ENCODE measurements at places on chromosomes 5 and 9.
A peak's percentile ranks its signal among the peaks of the same experiment; 100 is the strongest.

DNA sequence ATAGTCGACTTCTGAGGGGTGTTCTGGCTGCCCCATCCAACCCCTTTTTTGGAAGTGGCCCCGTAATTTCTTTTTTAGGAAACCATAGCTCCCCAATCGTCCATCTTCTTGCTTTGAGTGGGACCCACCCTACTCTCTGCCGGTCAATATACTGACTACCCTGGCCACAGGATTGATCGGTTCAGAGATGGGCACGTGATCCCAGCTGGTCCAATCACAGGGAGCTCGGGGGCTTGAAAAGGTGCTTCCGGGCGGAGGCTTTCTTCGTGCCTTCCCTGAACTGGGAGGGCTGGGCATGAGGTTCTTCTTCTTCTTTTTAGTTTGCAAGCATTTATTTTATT is 78.7 kb upstream of the SH3PXD2B start:
- DNase-seq: peak; percentile 18

GRCh38 chr9:110049699-110050450 is 158.1 kb downstream of the C9orf152 start:
- DNase-seq: no peak

DNA sequence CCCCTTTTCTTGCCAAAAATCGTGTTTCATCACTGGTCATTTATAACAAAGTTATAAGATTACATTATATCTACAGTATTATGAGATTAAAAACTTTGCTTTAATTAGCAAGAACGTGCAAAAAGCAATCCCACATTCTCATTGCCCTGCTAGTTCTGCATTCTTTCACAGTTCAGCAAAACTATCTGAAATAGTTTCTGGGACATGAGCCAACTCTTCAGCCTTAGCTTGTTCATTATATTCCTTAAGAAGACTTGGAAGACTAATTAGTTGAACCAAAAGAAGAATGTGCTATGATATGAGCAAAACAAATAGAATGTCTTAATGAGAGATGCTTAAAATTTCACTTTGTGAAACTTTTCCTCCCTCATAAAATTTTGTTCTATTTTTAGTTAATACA is 76.7 kb downstream of the ITGA1 start:
- no peak for DNase-seq

GRCh38 chr5:135488727-135489465 is 36.7 kb upstream of the TIFAB start:
- DNase-seq: peak; percentile 44

DNA sequence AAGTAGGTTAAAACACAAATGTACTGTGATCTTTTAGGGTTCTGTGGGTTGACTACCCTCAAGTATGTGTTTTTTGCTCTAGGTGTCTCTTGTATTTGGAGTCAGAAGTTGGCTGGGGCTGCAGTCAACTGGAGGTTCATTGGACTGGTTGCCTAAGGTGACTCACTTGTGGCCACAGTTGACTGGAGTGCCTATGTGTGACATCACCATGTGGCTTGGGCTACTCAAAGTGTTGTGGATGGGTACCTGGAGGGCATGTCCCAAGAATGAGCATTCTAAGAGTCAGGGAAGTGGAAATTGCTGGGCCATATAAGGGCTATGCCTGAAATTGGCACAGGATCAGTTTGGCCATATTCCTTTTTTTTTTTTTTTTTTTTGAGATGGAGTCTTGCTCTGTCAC is 27.4 kb downstream of the SNX30 start:
- DNase-seq: no peak

- DNase-seq: no peak
Measured at GRCh38 chr5:89293810-89294209, 410.8 kb upstream of the MEF2C start.

GRCh38 chr5:168947212-168947868 is 353.6 kb downstream of the SLIT3 start:
- DNase-seq: no peak

- DNase-seq: no peak
Measured at GRCh38 chr5:135724617-135725016, 109.8 kb upstream of the SLC25A48 start.

DNA sequence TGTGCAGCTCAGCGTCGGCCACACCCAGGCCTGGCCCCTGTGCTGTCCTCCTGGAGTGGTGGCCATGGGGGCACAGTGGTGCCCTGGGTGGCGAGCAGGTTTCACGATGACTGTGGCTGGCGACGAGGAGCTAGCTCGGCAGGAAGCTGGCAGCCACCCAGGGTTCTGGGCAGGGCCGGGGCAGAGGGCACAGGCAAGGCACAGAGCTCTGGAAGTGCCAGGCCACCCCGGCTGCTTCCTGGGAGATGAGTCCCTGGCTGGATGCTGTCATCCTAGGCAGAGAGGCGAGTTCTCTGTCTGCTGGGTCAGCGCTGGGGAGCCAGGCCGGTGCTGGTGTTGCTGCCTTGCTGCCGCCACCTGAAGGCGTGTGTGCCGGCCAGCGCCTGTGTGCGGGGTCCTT is 51.7 kb downstream of the RXRA start:
- no peak for DNase-seq

DNA sequence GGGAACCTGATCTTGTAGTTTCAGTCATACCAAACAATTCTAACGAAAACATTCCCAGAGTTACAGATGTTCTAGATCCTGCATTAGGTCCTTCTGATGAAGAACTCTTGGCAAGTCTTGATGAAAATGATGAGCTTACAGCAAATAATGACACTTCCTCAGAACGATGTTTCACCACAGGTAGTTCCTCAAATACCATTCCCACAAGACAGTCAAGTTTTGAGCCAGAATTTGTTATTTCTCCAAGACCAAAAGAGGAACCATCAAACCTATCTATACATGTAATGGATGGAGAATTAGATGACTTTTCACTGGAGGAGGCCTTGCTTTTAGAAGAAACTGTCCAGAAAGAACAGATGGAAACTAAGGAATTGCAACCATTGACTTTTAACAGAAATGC is 21.0 kb downstream of the RMI1 start:
- DNase-seq: no peak

GRCh38 chr9:27059412-27059811 is 49.6 kb upstream of the TEK start:
- DNase-seq: no peak

DNA sequence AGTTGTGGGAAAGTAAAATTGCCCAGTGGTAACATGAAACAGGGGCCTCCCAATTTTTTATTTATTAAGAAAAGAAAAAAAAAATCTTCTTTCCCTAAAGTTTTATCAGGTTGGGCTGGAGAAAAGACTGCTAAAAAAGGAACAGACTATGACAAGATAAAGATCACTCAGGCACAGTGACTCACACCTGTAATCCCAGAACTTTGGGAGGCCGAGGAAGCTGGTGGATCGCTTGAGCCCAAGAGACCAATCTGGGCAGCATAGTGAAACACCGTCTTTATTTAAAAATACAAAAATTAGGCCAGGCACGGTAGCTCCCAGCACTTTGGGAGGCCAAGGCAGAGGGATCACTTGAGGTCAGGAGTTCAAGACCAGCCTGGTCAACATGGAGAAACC is 312.5 kb downstream of the CETN3 start:
- DNase-seq: no peak
